Chondrocyte (in vitro differentiated cells): ENCODE measurements at places on chromosomes 7 and 10.

DNA sequence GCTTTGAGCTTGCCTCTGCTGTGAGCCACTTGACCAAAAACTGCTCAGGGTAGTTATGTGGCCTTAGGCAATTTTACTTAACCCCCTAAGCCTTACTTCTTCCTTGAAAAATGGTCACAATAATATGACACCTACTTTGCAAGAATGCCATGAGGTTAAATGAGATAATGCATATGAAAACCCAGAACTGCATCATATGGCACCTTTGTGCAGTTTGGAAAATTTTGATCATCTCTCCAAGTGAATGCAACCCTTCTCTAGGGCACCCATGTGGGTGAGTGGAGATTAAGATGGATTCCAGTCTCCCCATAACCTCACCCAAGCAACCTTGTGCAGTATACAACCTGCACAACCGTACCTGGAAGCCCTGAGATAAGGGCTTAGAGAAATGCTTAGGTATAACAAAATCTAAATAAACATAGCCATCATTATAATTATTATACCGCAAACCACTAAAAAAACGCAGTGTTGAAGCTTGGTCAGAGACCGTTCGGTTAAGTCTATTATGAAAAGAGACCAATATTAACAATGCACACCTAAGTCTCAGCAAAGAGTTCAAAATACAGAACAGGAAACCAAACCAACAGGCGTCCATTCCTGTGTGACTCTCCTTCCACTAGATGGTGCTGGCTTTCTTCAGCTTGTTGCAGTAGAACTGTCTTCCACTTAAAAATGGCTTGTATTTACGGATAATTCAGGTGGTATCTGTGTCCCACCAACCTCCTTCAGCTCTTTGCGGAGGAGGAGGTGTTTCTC is 21.0 kb upstream of the ASB15 start:
- no peak for DNase-seq

DNA sequence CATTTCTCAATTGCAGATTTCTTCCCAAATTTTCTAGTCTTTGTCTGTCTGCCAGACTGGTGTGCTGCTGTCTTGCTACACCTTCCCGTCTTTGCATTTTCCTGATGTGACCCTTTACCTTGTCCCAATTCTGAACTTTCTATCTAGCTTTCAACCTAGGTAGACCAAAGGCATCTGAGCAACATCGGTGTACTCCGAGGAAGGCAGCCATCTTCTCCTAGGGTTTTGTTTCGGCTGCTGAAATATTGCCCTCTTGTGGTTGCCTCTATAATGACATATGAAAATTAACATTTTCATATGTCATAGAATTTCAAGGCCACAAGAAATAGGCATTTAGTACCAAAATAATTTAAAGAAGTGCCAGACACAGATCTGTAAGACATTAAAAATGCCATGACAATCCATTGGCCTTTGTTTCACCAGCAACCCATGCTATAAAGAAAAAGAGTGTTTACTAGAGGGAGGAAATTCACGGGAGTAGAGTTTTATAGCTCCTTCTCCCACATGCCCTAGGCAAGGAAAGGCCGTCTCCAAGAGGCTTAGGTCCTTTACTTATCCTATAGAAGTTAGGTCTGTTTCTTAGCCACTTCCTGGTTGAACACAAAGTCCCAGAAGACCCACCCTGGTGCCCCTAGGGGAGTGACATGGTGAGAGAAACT is 23.4 kb downstream of the OR9A2 start:
- DNase-seq: no peak

GRCh38 chr10:124366343-124366742 is 52.4 kb downstream of the OAT start:
- DNase-seq: no peak

- DNase-seq: peak; percentile 69
Measured at GRCh38 chr10:81473755-81474154, 401.2 kb upstream of the NRG3 start.

DNA sequence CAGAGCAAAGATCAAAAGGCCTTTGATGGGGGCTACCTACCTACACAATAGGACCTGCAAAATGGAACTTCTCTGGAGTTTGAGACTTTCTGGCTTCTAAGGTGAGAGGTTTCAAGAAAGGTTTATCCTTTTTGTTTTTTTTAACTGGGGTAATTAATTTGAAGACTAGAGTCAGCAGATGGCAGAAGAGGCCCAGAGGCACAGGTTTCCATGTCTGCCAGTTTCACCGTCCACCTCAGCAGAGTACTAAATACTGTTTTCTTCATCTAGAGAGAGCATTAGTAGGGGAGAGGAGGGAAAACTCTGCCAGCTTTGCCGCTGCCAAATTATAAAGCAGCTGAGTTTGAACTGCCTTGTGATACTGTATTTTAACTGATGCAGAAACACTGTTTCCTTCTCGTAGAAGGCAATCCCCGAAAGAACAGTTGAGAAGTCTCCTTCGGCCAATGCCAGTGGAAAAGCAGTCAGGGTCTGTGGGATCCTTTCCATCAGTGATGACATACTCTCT is 138.7 kb downstream of the SLC25A13 start:
- DNase-seq: no peak

- no peak for DNase-seq
Measured at GRCh38 chr10:80204677-80205476, 460 bp downstream of the ANXA11 start.

GRCh38 chr7:132590162-132590561 is 13.9 kb upstream of the PLXNA4 start:
- no peak for DNase-seq

GRCh38 chr7:24730018-24730369 is 27.3 kb downstream of the GSDME start:
- DNase-seq: no peak

DNA sequence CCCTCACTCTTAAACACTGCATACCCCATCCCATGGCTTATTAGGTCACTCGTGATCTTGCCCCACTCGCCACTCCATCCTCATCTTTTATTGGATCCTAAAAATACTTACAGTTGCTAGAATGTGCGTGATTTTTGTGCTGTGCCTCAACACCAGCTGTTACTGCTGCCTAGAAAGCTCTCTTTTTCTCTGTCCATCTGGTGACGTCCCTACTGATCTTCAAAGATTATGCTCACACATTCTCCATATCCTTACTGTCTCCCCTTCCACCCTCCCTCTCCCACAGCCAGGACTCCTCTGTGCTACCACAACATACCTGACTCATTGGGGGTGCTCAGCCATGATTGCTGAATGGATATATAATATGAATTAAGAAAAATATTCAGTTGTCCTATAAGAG is 42.0 kb downstream of the CDK6 start:
- no peak for DNase-seq

GRCh38 chr10:63206576-63206975 is 73.4 kb downstream of the NRBF2 start:
- DNase-seq: no peak

- no peak for DNase-seq
Measured at GRCh38 chr7:50185208-50185607, 92.2 kb upstream of the ZPBP start.

DNA sequence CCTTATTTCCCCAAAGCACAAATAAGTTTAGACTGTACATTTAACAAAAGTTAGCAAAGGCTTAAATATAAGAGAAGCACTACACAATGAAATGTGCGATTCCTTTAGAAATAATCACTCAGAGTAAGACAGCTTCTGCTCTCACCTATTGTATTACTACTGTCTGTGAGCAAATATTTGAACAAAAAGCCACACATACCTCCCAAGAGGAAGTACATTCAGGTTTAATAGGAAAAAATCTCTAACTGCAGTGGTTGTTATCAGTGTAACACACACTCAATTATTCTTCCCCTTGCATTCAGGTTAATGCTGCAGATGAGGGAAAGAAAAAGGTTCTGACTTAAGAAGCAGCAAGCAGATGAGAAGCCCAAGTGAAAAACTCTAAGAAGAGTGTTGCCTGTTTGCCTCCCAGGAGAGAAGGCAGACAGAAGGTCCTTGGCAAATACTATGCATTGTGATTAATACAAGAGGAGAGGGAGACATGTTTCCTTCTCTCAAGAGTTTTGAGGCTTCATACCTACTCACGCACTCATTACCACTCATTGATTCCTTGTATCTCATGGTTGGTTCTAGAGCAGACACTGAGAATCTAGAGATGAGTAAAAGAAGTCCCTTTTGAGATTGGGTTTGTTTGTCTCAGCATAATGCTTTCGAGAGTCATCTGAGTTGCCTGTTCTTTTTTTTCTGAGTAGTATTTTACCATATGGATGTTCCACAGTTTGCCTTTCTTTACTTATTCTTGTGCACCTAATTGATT is 13.6 kb downstream of the GIMAP4 start:
- no peak for DNase-seq

DNA sequence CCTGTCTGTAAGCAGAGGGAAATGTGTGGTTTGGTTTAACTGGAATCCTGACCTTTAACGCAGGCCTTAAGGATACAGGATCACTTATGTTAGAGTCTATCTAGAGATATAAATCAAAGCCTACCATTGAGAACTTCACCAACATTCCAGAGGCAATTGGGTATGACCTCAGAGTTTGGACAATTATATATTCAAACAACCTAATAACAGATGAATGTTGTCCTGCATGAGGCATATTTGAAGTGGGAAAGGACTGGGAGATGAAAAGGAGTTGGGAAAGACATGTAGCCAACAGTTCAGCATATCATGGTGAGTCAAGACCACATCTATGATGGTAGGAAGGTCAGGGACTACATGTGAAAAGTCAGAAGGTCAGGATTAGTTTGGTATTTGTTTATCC is 274.2 kb downstream of the DOCK4 start:
- no peak for DNase-seq

DNA sequence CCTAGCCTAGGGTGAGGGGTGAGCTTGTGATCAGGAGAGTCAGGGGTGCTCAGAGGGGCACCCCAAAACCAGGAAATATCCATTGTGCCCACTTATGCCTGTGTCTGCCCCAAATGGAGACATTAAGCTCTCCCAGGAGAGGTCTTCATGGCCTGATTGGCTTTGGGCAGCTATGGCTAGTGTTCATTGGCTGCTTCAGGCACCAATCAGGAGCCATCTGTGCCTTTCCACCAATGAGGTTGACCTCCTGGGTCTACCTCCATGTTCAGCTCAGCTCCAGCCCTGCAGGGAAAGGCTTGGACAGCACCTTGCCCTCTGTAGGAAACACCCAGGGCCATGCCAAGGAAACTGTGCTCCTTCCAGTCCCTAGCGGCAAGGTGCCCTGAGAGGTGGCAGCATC is 23.9 kb upstream of the HSPB1 start:
- DNase-seq: no peak

- DNase-seq: no peak
Measured at GRCh38 chr10:7135188-7135587, 275.6 kb downstream of the SFMBT2 start.

DNA sequence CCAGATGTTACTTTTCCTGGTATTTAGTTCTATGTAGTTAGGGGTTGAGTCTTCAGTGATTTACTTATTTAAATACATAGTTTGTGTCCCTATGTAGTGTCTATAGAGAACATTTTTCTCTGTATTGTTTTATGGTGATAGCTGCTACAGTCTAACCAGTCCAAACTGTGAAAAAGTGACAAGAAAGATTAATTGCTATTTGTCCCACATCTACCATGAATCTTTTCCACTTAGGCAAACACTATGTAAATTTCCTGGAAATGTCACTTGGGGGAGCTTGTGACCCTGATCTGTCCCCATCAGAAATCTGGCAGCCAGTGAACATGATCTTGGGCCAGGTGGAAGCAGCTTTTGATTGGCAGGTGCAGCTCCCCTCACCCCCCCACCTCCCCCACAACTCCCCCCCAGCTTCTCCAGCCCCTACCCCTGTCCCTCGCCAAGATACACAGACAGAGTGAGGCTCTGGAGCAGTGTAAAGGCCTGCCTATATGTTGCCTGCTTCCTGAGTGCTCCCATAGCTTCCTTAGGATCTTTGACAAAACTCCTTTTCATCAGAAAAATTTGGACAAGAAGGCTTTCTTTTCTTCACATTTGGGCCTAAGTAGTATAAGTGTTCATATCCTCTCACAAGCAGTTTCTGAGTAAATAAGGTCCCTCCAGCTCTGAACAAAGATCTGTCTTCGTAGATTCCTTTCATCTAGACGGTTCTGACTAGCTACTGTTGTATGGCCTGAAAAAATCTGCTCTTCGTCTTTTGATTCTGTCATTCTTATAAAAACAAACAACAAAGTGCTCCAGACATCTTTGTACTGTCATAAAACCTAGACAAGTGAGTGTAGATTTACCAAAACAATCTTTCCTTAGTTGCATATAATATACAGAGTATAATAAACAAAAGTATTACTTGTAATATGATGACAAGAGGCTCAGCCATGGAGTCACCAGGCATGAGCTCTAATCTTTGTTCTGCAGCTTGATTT is 31.5 kb upstream of the SLC13A1 start:
- DNase-seq: no peak

GRCh38 chr10:69005704-69006485 is 17.3 kb downstream of the KIFBP start:
- DNase-seq: no peak

GRCh38 chr7:79528421-79528820 is 75.0 kb upstream of the MAGI2 start:
- DNase-seq: no peak

- no peak for DNase-seq
Measured at GRCh38 chr10:498760-499435, 190.6 kb downstream of the DIP2C start.

- no peak for DNase-seq
Measured at GRCh38 chr7:32259931-32260596, 189.9 kb upstream of the PDE1C start.
